NCI-H82 (cell line): ENCODE measurements at places on chromosomes 7 and 10.
A peak's percentile ranks its signal among the peaks of the same experiment; 100 is the strongest.

DNA sequence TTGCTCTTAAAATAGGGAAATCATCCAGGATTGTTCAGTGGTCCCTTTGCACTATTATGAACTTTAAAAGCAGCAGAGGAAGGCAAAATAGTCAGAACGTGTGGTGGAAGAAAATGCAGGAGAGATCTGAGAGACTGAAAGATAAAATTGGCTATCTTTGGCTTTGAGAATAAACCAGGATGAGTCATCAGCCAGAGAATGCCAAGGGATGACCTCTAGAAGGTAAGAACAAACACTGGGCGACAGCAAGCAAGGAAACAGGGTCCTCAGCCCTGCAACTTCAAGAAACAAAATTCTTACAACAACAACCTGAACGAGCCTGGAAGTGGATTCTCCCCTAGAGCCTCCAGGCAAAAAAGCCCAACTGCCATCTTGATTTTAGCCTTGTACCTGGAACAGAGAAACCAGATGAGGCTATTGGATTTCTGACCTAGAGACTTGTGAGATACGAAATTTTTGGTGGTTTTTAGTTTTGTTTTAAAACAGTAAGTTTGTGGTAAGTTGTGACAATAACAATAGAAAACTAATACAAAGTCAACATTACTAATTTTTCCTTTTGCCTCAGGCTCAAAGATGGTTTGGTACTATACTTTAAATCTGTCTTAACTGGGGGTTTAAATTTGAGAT, 130.2 kb upstream of the CNTNAP2 start:
- no peak for DNase-seq

DNA sequence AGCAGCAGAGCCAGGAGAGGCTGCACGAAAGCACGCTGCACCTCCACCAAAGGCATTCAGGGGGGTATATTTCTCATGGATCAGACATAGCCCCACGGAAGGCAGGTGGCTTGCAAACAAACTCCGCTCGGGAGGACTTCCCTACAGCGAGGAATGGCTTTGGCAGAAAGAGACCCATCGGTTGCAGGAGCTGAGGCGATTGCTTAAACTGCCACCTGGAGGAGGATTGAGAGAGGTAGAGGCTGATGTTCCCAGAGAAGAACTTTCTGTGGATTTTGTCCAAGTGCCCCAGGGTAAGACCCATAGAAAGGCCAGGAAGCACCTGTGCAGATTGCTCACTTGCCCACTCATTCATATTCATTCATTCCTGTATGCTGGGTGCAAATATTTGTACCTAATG, 89.1 kb downstream of the NEUROD6 start:
- peak; percentile 4 for DNase-seq

GRCh38 chr10:51653025-51653424, 46.4 kb downstream of the CSTF2T start:
- DNase-seq = no peak

- DNase-seq = no peak
Observed at GRCh38 chr7:15647309-15647708, 39.2 kb downstream of the MEOX2 start.

DNA sequence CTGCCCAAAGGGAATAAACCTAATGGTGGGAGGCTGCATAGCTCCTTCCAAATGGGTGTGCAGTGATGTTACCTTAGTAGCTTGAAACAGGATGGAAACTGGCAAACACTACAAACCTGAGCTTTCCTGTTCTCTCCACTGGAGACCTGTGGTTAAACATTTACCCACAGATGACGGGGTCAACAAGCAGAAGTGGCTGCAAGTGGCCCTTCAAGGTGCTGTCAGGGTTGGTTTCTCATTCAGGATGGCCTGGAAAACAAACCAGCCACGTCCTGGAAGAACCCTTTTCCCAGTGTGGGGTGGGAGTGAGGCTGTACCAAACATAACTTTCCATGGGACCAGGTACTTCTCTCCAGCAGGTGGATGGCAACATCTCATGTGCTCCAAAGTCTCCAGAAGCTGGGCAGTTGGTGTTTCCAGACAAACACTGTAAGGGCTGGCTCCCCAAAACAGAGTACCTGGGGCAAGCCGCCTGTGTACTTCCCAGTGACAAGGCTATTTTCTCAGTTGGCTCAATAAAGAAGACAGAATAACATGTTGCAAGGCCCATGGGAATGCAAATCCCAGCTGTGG, 67.5 kb downstream of the DNAJB9 start:
- no peak for DNase-seq

GRCh38 chr7:5414916-5415315, 8.7 kb downstream of the TNRC18 start:
- DNase-seq = no peak
